ENCODE measurements at places on chromosomes 3 and 15.

DNA sequence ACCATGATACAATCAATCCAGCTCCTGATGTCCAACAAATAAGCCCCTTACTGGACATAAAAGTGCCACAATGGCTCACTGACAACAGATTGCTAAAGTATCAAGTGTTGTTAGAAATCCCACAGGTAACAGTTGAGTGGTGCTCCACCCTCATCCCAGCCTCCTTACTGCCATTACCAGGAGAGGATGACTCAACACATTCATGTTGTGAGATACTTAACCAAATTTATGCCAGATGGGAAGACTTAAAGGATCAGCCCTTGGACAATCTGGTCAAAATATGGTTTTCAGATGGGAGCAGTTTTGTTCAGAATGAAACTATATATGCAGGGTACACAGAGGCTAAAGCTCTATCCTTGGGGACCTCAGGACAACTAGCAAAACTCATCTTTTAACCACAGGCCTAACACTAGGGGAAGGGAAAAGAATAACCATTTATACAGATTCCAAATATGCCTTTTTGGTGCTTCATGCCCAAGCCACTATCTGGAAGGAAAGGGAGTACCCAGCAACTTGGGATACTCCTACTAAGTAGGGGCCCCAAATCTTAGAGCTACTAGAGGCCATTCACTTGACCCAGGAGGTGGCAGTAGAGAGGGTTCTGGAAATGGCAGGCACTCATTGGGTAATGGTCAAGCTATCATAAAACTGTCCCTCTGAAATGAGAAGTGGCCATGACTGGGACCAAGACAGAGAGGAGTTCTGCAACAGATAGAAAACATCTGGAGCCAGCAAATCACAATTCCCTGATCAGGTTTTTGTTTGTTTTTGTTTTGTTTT, 6.9 kb upstream of the ZNF662 start:
- no peak for DNase-seq

GRCh38 chr15:65919353-65919752, 50.1 kb downstream of the RAB11A start:
- DNase-seq: no peak

DNA sequence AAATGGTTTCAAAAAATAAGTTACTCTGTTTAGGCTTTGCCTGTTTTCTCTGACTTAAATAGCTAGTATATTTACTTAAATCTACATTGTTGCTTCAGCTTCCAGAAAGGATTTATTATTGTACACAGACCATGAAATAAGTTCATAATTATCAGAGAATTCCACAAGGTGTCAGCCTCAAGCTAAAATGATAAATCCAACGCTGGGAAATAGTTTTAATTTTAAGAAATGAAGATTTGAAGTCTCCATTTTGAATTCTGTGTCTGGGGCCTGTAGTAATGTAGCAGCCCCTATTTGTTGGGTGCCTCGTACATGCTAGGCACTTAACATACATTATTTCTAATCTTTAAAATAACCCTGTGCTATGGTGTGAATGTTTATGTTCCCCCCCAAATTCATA, 92.6 kb upstream of the KCNMB2 start:
- no peak for DNase-seq

GRCh38 chr3:8529181-8529637, 27.6 kb downstream of the LMCD1 start:
- peak; percentile 78 for DNase-seq

- no peak for DNase-seq
Measured at GRCh38 chr15:81411051-81411450, 37.0 kb upstream of the TMC3 start.

GRCh38 chr3:15978801-15979200, 181.0 kb upstream of the ANKRD28 start:
- DNase-seq: no peak

DNA sequence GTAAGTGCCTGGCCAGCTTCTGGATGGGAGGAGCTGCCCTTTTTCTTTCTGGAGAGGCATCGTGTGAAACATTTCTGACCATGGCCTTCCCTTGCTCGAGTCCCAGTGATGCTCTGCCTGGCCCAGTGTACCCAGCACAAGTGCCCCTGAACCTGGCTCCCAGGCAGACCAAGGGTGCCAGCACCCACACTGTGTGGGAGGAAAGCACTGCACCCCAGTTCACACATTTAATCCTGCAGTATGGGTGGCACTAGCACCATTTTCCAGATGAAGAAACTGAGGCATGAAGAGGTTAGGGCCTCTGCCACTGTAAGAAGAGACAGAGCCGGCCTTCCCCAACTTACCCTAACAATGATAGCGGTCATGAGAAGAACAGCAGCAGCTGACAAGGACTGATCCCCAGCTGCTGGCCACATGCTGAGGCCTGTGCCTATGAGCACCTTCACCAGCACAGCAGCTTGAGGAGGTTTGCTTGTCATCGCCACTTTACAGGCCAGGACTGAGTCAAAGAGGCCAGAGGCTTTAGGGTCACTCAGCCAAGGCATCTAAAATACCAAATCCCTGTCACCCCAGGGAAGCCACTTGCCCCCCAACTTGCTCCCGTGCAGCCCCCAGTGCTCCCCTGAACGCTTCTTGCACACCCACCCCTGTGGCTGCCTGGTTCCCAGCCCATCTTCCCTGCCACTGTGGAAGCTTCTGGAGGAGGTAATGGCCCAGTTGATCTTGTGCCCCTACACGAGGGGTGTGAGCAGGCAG, 15.0 kb downstream of the PRR23E start:
- no peak for DNase-seq

DNA sequence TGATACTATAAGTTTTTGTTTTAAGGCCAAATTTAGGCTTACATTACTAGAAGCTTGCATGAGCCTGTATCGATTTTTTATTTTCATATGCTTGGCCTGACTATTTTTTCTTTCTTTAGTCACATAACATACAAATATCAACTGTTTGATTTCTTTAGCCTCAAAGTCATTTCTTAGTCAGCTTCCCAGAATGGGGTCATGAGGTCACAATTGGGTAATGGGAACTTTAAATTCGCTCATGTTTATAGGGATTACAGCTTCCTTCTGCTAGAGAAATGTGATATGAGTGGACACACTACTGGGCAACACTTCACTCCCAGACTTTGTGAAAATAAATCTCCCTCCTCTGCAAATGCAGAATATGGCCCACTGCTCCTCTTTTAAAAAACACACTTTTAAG, 9.1 kb upstream of the TIPARP start:
- DNase-seq: peak; percentile 80

DNA sequence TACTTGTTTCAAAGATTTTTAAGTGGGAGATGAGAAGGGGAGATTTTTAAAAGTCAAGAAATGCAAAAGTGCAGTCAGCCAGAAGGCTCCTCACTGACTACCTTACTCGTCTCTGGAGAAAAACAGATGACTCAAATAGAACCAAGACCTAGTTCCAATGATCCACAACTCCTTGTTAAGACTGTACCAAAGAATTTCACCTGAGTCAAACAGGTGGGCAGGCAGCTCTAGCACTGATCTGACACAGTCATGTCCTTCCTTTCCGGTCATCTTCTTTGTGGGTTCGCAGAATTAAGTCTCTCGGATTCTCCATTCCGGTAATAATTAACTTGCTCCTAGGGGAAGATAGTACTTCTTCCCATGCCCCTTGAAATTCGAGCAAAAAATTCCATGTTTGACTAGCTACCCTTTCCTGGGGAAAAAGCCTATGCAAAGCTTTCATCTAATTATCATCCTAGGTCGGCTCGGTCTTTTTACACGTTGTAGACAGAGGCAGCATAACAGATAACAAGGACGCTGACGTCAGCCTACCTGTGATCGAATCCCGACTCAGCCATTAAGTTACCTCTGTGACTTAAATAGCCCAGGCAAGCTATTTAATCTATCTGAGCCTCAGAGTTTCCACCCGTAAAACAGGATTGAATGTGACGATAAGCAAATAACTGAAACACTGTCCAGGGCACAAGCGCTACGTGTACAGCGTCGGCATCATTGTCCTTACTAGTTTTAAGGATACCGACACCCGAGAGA, 758 bp downstream of the SELENOK start:
- no peak for DNase-seq

GRCh38 chr15:75200391-75200764, 1.3 kb upstream of the C15orf39 start:
- DNase-seq: no peak

- DNase-seq: peak; percentile 12
Measured at GRCh38 chr15:85312486-85312885, 67.9 kb upstream of the AKAP13 start.

GRCh38 chr3:129620828-129621559, 14.5 kb upstream of the PLXND1 start:
- no peak for DNase-seq

GRCh38 chr15:48915861-48916260, 37.9 kb downstream of the EID1 start:
- no peak for DNase-seq

- no peak for DNase-seq
Measured at GRCh38 chr3:24802614-24803013, 308.0 kb upstream of the THRB start.

DNA sequence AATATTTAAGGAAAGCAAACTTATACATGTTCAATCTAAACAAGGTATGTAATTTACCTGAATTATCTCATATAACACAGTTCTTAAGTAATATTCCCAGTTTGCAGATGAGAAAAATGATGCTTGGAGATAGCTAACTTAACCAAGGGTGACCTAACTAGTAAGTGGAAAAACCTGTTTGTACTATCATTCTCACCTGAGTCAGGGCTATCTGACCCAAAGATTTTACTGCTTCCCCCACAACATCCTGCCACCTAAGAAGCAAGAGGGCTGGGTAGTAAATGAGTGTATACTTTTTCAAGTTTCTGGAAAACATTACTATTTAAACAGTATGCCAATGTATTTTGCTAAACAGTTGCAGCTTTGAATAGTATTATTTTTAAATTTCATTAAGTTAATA, 10.6 kb downstream of the TP63 start:
- no peak for DNase-seq

DNA sequence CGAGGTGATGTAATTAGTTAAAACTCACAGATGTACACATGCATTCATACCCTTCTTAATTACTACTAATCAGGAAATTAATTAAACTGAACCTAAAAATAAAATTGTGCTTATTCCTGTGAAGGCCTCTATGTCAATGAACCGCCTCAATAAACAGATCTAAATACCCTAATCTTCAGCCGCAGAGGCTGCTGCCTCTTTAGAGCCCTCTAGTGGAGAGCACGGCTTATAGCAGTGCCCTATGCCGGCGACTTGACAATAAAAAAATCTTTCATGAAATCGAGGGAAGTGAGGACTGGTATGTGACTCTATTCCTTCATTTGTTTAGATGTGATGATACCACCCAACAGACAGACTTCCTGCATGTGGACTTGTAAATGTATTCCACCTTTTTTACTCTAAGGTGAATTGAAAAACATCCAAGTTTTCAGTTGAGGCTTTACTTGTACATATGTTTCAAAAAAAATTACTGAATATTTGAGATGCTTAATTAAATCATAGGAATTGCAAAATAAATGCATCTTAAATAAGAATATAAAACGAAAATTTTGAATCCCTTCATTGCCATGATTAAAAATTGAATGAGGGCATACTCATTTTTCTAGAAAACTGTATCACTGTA, 8.3 kb upstream of the EPHA3 start:
- DNase-seq: peak; percentile 35

DNA sequence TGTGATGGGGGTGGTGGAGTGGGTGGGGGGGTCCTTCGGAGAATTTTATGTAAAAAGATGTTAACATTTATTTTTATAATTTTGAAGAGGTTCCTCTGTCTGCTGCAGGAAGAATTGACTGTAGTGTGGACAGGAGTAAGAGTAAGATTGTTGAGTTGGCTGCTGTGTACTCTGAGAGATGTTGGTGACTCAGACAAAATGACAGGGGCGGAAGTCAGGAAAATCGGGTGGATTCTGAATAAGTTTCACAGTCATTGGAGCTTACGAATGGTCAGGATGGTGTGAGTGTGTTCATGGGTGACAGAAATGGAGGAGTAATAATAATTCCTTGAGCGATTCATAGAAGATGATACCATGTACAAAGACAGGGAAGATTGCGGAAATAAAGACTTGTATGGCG, 420.0 kb downstream of the ROBO2 start:
- no peak for DNase-seq

- DNase-seq: no peak
Measured at GRCh38 chr15:61318301-61318700, 89.2 kb upstream of the RORA start.

GRCh38 chr3:72595927-72596610, 252.2 kb downstream of the SHQ1 start:
- no peak for DNase-seq

- DNase-seq: no peak
Measured at GRCh38 chr15:67366904-67367303, 112.3 kb downstream of the IQCH start.

GRCh38 chr15:32701863-32702262, 15.9 kb upstream of the GREM1 start:
- DNase-seq: no peak

- no peak for DNase-seq
Measured at GRCh38 chr3:198062068-198062465, 102.0 kb downstream of the LMLN start.

DNA sequence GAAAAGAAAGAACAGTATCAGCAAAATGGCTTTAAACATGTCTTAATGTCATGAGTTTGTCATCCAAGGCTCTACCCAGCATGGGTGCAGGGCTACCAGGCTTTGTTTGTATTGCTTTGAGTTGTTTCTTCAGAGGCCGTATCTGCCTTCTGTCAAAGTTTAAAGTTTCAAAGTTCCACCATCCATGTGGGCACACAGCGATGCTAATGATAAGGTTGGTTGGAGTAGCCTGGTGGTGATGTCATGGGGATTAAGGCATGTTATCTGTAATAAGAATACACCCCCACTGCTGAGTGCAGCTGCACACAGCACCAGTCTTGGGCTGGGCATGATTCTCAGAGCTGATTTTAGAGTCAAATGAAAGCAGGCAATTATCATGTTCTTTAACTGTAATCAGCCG, 72.0 kb upstream of the LRTM1 start:
- no peak for DNase-seq

DNA sequence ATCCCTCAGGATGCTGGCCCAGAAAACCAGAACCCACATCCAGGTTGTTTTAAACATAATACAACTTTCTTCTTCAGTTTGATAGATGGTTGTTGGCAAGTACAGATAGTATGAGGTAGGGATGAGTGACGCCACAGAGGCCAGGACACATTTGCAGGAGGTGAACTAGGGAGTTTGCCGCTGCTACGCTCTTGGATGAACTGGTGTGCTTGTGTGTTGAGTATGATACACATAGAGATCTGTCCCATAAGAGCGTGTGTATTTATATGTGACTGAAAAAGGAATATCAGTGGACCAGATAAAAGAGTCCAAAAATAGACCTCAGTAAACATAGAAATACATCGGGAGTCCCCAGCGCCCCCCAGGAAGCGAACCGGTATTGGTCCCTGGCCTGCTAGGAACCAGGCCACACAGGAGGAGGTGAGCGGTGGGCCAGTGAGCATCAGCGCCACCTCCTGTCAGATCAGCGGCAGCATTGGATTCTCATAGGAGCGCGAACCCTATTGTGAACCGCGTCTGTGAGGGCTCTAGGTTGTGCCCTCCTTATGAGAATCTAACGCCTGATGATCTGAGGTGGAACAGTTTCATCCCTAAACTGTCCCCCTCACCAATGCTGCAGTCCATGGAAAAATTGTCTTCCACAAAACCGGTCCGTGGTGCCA, 98.1 kb downstream of the LRRK1 start:
- DNase-seq: no peak

Measured in MV-4-11 (cell line).